ENCODE measurements at places on chromosomes 12 and 14.
A peak's percentile ranks its signal among the peaks of the same experiment; 100 is the strongest.

DNA sequence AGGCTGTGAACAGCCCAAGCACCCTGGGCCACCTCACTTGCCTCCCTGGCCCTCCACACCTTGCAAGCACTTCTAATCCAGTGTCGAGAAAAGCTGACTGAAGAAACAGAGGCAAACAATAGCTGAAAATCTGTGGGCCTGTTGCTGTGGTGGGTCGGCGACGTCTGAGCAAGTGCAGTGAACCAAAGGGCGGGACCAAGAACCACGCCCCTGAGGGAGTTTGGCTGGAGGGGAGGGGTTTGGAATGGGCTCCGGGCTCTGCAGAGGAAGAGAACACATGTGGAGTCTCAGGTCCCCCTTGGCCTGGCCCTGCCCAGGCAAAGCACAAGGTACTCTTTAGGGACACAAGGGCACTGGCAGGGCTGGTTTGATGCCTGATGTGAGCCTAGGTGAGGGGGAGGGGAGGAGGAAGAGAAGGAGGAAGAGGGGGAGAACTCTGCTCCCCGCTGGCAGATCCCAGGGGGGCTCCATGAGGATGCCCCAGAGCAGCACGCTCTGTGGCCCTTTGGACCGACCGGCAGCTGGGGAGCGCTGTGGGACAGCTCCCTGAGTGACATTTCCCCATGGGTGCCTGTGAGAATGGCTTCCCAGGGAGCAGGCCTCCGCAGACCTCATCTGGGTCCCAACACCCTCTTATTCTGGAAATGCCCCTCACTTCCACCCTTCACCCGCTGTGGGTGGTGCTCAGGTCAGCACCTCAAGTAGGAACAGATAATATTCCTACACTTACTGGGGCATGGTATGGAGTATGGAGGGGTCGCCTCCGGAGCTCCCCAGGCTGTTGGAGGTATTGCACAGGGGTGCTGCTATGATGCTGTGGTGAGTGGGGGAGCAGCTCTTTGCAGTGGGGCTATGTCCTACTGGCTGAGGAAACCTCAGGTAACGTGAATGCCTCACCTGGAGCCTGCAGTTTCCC lies 85.5 kb downstream of the CPSF2 start:
- no peak for DNase-seq

- DNase-seq: no peak
These were observed 59.9 kb downstream of the TMCC3 start for GRCh38 chr12:94590428-94590827.

- DNase-seq: no peak
These were observed 18.7 kb downstream of the CKAP4 start for GRCh38 chr12:106229036-106229591.

GRCh38 chr12:81300454-81300853 lies 222.6 kb downstream of the ACSS3 start:
- DNase-seq: no peak

GRCh38 chr12:1457901-1458300 lies 136.5 kb downstream of the FBXL14 start:
- DNase-seq: peak; percentile 82

DNA sequence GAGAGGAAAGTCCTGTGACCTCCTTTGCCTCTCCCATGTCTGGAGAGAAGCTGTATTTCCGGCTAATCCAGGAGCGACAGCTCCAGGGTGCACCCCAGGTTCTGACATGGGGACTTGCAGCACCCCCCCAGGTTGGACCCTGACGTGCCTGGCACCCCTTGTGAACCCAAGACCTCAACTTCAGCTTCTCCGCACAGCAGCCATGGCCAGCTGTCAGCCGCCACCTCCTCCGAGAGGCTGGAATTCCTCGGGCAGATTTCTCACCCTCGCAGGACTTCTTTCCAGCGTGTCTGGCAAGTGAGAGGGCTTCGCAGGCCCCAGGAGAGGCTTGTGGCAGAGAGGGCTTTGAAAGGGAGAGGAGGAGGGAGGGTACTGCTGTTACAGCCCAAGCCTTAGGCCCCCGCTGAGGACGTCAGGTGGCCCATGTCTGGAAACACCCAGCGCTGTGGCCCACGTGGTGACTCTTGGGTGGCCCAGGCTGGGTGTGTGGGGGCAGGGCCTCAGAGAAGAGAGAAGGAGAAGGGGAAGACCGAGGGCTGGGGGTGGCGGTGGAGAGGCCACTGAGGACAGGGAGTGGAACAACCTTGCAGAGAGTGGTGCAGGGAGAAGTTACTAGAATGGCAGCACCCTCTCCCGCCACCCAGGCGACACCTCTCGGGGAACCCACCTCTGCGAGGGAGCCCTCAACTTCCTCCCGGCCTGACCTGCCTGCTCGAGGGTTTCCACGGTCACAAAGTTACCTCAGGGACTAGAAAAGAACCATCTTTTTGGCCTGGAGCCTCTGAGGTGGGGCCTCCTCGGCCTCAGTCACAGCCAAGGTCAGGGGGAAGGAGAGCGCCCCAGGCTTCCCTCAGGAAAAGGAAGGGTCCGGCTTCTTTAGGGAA lies 11.7 kb upstream of the RPS6KL1 start:
- DNase-seq: no peak

DNA sequence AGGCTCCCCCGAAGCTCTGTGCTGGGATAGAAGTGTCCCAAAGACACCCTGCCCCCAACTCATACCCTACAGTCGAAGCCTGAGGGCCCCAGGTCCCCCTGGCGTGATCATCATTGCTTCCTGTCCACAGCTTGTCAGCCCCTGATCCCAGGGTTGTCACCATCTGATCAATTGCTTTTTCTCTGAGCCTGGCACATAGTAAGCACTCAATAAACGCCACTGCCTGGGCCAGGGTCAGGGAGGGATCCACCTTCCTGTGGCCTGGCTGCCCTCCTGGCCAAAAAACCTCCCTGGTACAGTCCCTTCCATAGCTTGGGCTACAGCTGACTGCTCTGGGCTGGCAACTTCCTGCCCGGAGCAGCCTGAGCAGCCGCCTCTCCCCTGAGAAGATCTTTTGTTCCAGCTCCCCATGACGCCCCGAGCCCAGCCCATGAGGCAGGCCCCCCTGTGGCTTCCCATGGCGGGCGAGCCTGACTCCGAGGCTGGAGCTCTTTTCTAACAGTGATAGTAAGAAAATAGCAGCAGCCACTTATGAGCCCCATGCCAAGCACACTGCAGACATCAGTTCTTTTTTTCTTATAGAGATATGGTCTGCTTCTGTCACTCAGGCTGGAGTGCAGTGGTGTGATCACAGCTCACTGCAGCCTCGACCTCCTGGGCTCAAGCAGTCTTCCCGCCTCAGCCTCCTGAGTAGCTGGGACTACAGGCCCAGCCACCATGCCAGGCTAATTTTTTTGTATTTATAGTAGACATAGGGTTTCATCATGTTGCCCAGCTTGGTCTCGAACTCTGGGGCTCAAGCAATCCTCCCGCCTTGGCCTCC lies 6.5 kb downstream of the SH2B3 start:
- peak; percentile 45 for DNase-seq

DNA sequence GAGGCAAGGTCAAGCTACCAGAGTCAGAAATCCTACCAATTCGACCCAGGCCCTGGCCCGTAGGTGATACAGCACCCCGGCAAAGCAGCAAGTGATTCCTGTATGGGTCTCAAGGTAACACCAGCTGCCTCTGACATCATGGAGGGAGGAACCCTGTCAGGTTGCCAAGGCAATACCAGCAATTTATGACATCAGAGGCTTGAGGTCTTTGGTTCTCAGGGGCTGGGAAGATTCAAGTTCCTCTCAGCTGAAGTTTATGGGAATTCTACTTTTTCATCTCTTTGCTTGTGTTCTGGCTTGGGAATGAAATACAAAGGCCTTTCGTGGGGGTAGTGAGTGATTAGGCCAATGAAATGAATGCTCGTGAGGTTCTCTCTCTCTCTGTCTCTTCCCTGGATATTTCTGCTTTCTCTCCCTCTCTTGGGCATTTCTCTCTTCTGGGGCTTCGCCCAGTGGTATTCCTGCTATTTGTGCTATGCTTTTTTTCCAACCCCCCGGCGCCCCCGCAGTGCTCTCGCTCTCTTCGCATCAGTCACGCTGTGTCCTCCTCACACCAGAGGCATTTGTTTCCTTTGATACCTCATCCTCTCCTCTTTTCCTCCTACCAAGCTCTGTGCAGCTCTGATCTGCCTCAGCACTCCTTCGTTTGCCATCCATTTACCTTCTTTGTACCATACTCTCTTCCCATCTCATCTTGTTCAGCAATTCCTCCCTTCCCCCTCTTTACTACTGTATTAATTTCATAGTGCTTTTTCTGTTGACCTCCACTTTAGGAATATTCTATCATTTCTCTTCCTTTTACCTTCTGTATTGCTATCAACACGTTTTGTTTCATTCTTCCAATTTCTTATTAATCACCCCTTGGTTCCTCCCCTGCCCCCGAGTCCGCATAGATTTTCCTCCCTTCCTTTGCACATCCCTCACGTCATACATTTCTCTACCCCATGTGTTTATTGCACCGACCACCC lies 2.9 kb downstream of the ZFHX2 start:
- no peak for DNase-seq

- DNase-seq: no peak
These were observed 6.1 kb upstream of the PSMA6 start for GRCh38 chr14:35286003-35286600.

DNA sequence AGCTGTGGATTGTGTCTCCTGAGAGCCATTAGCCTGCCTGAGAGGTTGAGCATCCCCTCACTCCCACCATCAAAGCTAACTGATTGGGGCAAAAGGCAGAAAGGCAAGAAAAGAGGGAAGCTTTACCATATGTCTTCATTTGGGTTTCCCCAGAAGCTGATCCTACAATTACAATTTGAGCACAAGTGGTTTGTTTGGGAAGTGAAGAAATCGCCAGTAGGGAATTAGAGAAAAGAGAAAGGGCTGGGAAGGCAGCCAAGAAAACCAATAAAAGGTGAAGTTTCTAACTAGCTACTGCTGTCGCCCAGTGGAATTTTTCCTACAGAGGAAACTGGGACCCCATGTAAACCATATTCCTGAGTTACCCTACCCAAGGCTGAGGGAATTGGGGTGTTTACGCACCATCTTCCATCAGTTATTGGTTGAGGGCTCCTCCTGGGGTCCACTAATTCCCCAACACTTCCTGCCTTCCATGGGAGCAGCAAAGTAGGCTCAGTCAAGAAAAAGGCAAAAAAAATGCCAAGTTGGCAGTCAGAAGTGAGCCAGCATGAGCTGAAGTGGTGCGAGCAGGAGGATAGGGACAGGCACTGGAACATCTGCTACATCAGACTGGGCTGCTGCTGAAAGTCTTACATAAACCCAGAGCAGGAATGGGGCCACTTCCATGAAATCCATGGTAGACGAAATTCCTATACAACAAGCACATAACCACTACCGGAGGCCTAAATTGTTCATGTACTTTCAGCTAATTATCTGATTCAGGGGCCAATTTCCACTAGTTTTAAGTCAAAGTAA lies 17.3 kb downstream of the KCNK10 start:
- no peak for DNase-seq

DNA sequence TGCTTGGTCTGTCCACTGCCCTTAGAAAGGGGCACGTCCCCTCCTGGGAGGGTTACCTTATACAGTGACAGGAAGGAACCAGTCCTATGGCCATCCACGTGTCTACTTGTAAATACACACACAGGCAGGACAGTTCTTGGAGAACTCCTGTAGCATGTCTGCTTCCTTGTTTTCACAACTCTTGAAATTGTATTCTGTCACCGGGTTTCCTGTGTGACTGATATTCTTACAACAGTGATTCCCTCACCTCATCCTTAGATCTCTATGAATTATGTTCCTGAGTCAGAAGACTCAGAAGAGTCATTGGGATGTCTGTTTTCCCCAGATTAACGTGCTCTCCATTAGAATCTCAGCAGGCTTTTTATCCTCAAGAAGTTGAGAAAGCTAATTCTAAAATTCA lies 44.1 kb upstream of the DYNC1H1 start:
- DNase-seq: no peak

- peak; percentile 26 for DNase-seq
These were observed 1.1 kb downstream of the IFNG start for GRCh38 chr12:68158432-68158831.
